ENCODE measurements at places on chromosomes 6 and 20. TPM values are rescaled to one million over a fixed set of nuclear protein-coding genes. Genes with fewer than 3 reads are reported as not detected.

The IDH3B gene
- 74.8 TPM for total RNA-seq

The SOBP gene
- 4.7 TPM for total RNA-seq

The TNF gene
- 0.79 TPM for total RNA-seq

The MLIP gene
- total RNA-seq, result 0.55 TPM

The NDRG3 gene
- total RNA-seq, result 30.4 TPM

The SLC35F1 gene
- total RNA-seq, result 0.72 TPM

The COL9A3 gene
- total RNA-seq, result 43.0 TPM

The ASCC3 gene
- 138 TPM for total RNA-seq

The PSORS1C2 gene
- total RNA-seq, result not detected

The RAET1G gene
- total RNA-seq, result not detected

DNA sequence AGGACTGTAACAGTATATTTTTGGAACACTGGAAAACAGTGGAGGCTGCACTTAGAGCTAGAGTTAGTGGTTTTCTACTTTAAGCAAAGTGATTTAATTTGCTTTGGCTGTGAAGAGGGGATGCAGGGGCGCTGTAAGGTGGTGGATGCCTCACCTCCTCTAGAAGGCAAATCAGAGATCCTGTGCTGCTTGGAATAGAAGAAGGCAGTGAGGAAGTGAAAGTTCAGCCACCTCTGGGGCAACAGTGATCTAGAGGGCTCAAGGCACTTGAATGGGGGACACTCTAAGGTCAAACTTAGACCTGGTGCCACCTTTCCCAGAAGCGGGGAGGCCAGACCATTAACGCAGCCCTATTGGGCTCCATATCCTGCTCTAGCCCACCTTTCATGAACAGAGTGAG lies 19.0 kb upstream of the SNRPB2 start:
- no peak for DNase-seq

- DNase-seq, result no peak
These were observed 118.7 kb downstream of the TOX2 start for GRCh38 chr20:44033344-44033743.

DNA sequence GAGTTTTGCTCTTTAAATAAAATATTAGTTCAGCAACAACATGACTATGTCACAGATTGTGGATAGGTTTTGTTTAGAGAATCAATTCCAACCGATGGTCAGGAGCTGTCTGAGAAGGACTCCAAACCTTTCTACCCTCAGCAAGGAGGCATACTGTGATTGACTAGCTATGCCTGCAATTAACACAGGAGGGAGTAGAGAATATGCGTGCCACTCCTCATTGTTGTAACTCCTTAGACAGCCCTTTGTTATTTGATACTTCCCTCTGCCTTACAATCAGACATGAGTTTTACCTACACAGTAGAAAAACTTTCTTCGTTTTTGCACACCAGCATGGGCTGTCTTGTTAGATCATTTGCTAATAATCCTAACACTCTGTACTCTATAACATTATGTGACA lies 796.5 kb downstream of the PRIM2 start:
- DNase-seq, result no peak

DNA sequence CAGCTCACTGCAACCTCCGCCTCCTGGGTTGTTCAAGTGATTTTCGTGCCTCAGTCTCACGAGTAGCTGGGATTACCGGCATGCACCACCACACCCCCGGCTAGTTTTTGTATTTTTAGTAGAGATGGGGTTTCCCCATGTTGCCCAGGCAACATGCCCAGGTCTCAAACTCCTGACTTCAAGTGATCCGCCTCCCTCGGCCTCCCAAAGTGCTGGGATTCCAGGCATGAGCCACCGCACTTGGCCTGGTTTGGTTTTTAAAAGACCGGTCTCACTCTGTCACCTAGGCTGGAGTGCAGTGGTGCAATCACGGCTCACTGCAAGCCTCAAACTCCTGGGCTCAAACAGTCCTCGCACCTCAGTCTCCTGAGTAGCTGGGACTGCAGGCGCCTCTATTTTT lies 40.1 kb downstream of the VSTM2L start:
- DNase-seq, result no peak

- DNase-seq, result no peak
These were observed 16.6 kb downstream of the CHMP4B start for GRCh38 chr20:33827634-33828325.

- no peak for DNase-seq
These were observed 29.8 kb downstream of the TGM2 start for GRCh38 chr20:38135271-38135650.

DNA sequence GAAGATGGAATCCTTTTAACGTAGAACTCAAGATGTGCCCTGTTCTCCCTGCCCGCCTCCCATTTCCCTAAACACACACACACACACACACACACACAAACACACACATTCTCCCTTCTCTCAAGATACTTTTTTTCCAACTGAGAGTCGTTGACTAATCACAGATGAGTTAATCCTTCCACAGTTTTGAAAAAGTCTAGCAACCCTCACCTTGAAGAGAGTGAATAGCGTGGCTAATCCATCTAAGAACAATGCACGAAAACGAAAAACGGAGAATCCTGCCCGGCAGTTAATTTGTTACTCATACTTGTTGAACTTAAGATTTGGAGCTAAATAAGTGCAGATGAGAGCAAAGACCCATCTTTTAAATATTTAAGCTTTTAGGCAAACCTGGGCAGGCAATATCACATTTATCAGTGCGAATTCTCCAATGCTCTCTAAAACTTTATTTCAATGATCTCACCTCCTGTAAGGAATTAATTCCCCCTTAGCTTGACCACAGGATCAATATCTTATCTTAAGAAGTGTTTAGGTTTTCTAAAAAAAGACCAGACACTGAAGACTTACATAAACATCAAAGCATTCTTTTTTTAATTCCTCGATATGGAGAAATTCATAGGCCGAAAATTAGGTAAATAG lies 1.1 kb downstream of the AGPAT4 start:
- peak; percentile 81 for DNase-seq

DNA sequence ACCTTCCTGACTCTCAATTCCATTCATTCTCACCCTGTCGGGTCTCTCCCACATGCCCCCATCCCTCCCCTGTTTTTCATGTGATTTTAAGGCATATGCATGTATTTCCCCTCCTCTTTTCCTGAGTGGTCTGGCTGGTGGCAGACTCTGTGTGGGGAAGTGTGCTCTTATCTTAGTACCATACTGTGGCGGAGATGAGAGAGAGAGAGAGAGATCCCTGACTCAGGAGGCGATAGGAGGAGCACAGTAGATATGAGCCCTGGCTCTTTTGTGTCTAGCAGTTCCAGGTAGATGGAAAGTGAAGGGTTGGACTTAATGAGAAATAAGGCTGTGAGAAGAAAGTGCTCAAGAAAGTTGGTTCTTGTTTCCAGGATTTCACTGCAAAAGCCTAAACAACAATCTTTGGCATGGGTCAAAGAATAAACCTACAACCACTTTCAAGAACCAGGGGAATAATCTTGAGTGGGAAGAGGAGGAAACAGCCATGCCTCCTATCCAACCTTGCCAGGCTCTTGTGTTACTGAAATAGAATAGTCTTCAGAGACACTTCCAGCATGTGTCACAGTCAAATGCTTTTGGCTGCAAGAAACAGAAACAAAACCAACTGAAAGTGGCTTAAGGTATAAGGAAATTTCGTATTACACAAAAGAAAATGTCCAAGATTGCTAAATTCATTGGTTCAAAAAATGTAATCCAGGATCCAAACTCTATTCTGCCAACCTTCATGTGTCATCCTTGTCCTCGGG lies 123.8 kb upstream of the MYLIP start:
- DNase-seq, result no peak

- no peak for DNase-seq
These were observed 88.6 kb upstream of the SPACA1 start for GRCh38 chr6:87959083-87959482.

DNA sequence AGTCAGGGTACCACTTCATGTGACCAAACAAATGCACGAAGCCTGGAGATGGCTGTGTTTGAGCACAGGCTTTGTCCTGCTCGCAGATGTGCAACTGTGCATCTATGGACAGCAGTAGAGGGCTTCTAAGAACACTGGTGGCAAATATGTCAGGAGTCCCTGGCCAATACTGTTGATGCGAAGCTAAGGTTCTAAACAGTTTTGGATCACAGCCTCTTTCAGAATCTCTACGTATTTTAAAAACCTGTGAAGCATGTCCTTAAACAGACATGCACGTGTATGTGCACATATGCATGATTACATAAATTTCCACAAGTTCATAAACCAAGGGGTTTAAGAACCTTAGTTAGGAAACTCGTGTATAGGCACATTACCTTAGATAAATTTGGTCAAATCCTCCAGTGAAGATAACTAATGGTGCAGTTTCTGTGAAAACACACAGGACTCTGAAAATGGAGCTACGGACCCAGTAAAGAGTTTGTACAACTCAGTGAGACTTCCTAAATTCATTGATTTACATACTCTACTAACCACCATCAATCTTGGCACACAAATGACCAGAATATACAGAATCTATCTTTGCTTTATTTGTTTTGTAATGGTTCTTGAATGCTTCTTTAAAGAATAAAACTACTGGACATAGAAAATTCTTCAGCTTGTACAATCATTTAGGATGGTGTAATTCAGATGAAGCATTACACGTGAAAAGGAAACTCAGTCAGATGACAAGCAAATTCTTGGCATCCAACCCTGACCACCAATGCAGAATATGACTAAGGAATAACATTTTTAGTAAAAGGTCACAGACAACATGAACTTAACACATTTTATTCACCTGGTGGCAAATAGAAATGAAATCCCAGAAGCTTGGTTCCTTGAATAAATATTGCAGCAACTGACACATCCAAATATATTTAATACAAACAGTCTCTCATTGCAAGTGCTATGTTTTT lies 27.4 kb downstream of the KCNQ5 start:
- DNase-seq, result peak; percentile 83

GRCh38 chr6:150238846-150239407 lies 96.1 kb downstream of the PPP1R14C start:
- no peak for DNase-seq

DNA sequence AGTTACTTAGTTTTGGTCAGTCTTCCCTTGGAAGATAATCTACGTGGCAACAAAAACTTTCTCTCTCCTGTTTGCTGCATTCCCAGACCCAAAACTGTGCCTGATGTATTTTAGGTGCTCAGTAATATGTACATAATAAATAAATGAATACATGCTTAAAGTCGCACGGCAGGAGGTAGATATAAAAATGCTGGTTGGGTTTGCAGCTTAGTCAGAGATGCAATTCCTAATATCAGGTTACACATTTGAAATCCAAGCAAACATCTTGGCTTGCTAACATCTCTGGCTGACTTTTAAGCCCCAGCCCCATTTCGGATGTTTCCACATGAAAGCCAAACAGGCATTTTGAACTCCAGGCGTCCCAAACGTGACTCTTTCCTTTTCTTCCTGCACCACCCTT lies 91.0 kb downstream of the KCNQ5 start:
- no peak for DNase-seq

GRCh38 chr6:167093406-167093921 lies 29.4 kb upstream of the CCR6 start:
- DNase-seq, result no peak

DNA sequence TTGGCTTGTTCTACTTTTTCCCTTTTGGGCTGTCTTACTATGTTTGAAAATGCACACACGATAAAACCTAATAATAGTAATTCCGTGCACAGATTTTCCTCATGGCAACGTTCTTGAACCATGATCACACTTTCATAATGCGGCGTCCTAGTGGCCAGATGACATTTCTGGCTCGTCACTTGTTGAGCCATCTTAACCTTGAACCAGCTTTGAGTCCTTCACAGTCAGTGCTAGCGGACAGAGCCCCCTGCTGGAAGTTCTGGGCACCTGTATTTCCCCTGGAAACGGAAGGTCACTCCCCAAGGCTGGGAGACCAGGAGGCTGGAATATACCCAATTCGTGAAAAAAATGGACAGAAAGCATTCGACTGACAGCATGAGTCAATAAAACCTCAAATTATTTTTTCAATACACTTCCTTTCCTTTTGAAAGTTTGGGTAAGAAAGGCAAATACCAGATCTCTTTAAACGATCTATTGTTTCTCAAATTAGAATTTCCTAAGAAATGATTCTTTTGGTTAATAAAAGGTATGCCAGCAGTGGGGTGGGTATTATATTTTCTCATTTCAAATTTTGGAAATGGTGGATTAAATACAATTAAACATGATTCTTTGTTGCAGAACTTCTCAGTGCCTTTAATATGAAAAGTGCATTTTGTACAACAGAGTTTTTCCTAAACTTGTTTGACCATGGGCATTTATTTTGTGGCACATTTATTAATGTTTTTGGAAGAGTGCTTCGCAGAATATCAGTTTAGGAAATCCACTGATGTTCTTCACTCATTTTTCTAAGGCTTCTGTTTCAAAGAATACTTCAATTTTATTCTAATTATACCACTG lies 542.3 kb downstream of the QKI start:
- DNase-seq, result peak; percentile 62
